ENCODE measurements at places on chromosomes 6 and 20.
A peak's percentile ranks its signal among the peaks of the same experiment; 100 is the strongest.

DNA sequence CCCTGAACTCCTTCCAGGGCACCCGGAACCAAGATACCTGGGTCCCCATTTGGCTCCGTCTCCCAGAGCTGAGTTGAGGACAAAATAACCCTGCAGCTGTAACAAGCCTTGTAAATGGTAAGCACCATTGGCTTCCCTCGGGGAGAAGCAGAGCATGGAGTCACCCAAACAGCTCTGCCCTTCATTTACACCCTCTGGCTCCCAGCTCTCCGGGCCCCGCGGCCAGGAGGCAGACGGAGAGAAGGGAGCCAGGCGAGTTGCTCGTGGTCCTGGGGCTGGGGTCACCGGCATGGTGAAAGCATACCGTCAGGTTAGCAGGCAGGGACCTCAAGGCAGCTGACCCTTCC lies 2.1 kb downstream of the TFEB start:
- DNase-seq = no peak

DNA sequence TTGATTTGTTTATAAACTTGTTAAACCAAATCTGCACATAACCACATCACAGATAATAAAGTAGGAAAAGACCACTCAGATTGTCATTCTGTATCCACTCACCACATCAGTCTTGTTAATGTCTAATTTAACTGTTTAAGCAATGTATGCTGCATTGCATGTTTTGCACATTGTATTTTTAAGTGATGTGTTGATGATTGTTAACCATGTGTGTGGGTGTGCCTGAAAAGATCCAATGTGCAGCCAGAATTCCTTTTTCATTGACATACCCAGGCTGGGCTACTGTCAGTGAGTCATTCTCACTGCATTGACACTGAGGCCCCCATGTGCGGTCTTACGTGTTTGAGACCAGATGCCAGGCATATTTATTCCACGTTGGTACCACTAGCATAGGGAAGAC lies 167.3 kb downstream of the TRMT11 start:
- DNase-seq = no peak

DNA sequence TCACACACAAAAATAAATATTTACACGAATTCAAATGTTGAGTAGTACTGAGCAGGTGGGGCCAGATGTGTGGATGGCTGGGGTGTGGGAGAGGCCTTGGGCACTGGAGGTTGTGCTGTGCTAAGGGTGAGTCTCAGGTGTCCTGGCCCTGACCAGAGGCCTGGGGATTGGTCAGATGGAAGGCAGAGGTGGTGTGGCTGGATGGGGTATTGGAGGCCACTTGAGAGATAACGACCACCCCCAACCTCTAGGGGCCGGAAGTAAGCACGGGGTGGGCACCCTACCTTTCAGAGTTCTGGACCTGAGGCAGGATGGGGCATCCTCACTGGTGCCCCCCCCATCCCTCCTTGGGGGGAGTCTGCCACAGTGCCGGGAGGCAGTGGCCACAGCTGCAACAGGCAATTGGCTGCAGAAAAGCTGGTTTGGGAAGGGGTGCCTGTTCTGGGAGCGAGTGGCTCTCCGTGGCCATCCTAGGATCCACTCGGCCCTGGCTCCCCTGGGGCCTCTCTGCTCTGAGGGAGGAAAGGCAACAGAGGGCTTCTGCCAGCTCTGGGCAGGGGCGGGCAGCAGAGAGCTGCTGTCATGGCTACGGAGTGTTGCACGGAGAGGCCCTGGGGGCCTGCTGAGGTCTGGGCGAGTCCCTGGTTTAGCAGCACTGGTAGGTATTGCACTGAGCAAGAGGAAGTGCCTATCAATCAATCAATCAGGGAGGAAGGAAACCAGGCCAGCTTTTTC lies 87.6 kb downstream of the ASXL1 start:
- DNase-seq = no peak

- DNase-seq = no peak
Observed at GRCh38 chr6:118745156-118745555, 93.8 kb upstream of the CEP85L start.

GRCh38 chr6:145848541-145848940 lies 33.9 kb upstream of the FBXO30 start:
- no peak for DNase-seq

- peak; percentile 59 for DNase-seq
Observed at GRCh38 chr6:35052694-35053565, 88.2 kb downstream of the TCP11 start.

DNA sequence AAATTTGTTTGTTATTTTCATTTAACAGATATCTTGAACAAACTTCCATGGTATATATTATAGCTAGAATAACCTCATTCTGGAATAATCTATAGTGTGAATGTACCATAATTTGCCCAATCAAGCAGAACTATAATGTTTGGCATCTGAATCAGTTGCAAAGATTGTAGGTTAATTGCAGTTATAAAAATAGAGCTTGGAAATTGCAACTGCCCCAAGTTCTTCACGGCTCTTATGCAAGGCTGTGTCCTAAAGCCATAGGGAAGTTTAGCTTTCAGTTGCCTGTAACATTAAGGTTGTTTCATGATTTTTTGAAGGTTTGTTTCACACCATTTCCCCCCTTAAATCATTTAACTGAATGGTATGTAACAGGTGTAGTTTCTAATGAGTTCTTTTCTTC lies 19.4 kb downstream of the NQO2 start:
- no peak for DNase-seq

DNA sequence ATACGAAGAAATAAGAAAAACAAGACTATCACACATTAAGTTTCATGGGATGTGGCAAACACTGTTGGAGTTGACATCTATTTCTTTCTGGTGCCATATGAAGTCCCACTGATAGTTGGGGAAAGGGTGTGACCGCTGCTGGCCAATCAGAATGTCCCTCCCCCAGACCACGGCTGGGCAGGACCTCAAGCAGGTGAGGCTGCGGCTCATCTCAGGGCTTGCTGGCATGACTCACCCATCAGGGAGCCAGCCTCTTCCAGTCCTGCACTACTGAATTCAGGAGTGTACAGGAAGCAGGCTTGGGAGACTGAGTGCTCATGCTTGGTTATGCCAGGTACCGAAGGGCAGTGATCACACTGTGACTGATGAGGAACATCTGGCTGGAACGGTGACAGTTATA lies 18.9 kb downstream of the PREP start:
- DNase-seq = no peak

- no peak for DNase-seq
Observed at GRCh38 chr6:35419417-35419816, 32.7 kb upstream of the FANCE start.

GRCh38 chr6:81906709-81907204 lies 154.3 kb upstream of the TENT5A start:
- DNase-seq = no peak

- no peak for DNase-seq
Observed at GRCh38 chr6:36171573-36171972, 25.0 kb upstream of the BRPF3 start.
